Nucleus accumbens (tissue), 56 donors: ENCODE measurements at places on chromosomes 3 and 15.

DNA sequence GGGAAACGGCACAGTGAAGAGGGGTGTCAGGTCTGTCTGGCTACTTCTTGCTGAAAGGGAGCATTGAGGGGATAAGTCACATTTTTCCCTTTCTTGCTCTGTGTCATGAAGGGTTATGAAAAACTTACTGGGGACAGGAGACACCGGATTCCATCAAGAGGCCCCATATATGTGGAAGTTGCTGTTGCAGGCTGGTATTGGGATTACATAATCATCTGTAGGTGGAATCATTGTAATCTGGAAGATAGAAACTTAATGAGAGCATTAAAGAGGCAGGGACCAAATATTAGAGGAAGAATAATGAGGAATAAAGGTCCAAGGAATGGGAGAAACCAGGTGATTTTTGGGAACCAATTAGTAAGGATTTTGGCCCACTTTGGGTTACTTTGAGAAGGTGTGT, 4.2 kb upstream of the TCAIM start:
- no peak for DNase-seq

DNA sequence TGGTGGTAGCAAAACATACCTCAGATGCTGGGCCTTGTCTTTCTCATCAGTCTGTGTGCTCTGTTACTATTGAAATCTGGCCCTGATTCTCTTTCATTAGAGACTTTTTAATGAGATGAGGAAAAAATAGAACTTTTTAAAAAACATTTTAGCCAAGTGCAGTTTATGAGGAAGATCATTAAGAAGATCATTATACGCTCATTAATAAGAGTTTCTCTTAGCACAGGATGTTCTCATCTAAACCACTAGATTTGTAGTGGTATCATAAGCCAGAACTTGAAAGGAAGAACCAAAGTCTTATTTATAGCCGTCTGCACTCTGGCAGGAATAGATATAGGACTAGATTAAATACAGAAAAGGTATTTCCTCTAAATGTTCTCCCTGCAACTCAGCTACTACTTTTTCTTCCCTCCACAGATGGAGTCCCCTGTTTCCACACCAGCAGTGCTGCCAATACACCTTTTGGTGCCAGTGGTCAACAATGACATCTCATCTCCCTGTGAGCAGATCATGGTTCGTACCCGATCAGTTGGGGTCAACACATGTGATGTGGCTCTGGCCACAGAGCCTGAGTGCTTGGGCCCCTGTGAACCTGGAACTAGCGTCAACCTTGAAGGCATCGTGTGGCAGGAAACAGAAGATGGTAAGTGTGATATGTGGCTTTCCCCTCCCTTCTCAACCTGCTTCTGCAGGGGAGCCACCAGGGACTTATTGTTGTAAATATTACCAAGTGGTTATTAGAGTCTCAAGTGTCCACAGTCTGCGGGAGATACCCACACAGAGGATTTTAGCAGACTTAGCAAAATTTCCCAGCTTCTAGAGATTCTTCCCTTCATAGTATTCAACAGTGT, 152.8 kb downstream of the RBPMS2 start:
- DNase-seq: no peak

DNA sequence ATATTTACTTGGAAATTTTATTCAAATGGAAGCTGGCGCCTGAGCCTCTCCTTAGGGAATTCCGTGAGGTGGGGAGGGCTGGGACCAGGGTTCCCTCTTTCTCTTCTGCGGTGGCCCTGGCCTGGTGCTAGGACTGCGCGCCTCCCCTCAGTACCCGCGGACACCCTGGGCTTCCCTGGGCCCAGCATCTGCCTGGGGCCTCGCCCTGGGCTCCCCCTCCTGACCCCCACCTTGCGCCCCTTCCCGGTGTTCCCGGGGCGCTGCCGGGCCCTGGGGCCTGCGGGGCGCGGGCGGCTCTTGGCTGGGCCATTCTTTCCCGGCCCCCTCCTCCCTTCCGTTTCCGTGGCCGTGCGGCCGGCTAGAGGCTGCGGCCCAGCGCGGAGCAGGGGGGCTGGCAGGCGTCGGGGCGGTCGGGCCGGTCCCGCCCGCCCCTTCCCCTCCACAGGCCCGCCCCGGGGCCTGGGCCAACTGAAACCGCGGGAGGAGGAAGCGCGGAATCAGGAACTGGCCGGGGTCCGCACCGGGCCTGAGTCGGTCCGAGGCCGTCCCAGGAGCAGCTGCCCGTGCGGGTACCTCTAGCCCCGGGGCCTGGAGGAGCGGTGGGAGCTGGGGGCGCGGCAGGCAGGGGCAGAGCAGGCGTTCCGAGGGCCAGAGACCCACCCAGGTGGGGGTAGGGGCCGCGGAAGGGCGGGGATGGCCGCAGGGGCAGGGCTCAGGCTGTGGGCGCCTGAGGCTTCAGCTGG, at the start of gene FES:
FES (plus strand) TSS at position 529 of the 743 bp plus-strand sequence. CDS start 542 bp downstream, outside the sequence.
- DNase-seq: no peak

DNA sequence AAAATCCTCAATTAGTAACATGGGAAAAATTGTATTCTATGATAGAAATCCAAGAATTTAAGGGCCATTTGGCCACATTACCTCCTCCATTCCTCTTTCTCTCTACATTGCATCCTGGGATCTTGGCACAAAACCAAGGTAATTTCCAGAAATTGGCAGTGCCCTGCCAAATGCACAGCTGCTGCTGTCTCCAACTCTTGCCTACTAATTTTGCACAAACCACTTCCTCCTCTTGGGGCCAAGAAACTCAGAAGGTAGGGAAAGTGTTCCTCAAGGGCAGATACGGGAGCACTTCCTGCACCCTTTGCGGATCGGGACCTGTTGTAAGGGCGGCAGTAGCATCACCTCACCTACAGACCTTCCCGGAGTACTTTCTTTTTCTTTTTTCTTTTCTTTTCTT, 57.8 kb downstream of the MAP3K13 start:
- no peak for DNase-seq

- no peak for DNase-seq
Observed at GRCh38 chr15:57100136-57100539, 181.7 kb downstream of the TCF12 start.

DNA sequence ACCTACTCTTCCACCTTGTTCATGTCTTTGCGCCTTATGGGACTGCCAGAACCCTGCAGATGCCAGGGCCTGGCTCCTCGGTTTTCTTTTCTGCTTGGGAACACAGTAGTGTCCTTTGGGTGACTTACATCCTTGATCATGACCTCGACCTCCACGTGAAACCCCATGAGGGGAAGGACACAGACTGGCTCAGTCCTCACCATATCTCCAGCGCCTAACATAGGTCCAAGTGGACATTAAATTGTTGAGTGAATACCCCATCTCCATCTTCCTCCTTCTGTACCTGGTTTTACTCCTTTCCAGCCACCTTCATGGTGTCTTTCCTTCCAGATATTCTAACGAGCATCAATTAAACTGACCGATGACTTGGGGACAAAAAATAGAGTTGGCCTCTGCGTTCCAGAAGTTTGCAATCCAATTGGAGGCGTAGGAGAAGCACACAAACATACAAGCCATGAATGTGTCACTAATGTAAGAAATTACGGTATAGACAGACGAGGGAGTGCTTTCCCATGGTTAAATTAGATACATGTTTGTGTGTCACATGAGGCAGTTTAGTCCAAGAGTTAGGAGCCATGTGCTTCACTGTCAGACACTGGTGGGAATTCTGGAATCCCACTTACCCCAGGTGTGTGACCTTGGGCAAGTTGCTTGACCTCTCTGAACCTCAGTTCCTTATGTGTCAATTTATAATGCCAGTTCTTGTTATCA, 907 bp upstream of the HERC1 start:
- no peak for DNase-seq

- DNase-seq: no peak
Observed at GRCh38 chr15:31503758-31504461, 177.3 kb downstream of the KLF13 start.

DNA sequence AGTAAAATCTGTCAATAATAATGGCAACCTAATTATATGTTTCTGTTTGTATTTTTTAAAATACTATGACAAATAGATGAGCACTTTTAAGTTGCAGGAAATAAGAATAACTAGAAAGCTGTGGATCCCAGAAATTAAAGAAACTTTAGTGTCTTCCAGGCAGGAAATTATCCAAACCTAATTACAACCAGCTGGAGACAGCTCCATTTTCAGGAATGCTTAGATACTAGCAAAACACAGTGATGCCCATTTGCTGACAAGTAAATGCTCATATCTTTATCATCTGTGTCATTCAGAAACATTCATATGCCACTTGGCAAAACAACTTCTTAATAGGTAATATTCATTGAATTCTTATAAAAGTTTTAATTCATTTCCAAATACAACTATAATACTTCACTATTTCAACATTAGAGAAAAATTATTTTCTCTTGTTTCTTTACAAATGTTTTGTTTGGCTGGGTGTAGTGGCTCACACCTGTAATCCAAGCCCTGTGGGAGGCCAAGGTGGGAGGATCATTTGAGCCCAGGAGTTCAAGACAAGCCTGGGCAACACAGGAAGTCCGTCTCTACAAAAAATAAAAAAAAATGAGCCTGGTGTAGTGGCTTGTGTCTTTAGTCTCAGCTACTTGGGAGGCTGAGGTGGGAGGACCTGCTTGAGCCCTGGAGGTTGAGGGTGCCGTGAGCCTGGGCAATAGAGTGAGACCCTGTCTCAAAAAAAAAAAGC, 169.1 kb upstream of the TSPAN3 start:
- DNase-seq: no peak

- DNase-seq: no peak
Observed at GRCh38 chr3:72345980-72346379, 502.3 kb downstream of the SHQ1 start.

- no peak for DNase-seq
Observed at GRCh38 chr15:28105224-28105791, 6.2 kb upstream of the OCA2 start.

- DNase-seq: no peak
Observed at GRCh38 chr3:119279584-119280243, 14.5 kb upstream of the ARHGAP31 start.

DNA sequence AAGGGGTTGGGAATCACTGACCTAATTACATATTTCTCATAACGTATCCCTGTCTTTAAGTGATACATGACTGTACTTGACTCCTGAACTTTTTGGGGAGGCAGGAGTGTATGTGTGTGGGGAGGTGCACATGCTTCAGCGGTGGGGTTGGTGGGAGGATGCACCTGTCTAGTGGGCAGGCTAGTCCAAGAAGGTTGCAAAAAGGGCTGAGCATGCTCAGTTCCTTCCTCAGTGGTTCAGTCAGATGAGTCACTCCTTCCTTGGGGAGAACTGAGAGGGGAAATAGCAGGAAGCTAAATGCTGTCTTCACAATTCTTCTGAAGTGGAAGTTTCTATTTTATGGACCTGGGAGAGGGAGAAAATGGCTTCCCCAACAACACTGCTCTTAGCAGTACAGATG, 24.6 kb upstream of the AP4E1 start:
- no peak for DNase-seq

DNA sequence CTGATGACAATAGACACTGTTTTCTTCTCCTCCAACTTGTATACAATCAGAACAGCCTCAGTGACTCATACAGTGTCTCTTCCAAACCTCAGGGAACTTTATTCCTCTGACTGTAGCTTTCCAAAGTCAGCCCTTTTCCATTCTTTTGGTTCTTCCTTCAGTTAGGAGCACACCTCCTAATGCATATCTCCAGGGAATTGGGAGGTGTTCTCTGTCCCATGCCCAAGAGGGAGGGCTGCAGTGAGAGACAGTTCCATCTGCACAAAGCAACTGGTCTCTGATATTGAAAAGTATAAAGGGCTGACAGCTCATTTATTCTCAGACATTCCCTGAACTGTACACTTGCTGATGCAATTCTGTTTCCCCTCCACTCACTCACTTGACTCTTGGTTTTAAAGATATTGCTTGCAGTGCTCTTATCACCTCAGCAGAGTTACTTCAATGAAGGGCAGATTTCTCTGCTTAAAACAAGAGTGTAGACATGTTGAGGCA, 337.8 kb upstream of the TBC1D5 start:
- no peak for DNase-seq

GRCh38 chr3:100548053-100548452, 55.6 kb downstream of the TMEM45A start:
- no peak for DNase-seq

DNA sequence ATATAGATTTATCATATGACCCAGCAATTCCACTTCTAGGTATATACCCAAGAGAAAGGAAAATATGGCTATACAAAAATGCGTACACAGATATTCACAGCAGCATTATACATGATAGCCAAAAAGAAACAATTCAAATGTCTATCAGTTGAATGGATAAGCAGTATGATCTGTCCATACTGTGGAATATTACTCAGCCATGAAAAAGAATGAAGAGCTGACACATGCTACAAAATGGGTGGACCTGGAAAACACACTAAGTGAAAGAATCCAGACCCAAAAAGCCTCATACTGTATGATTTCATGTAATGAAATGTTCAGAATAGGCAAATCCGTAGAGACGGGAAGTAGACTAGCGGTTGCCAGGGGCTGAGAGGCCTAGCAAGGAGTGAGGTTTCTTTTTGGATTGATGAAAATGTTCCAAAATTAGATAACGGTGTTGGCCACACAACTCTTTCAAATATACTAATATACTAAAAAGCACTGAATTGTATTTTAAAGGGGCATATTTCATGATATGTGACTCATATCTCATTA, 33.4 kb downstream of the FGD5 start:
- DNase-seq: no peak

DNA sequence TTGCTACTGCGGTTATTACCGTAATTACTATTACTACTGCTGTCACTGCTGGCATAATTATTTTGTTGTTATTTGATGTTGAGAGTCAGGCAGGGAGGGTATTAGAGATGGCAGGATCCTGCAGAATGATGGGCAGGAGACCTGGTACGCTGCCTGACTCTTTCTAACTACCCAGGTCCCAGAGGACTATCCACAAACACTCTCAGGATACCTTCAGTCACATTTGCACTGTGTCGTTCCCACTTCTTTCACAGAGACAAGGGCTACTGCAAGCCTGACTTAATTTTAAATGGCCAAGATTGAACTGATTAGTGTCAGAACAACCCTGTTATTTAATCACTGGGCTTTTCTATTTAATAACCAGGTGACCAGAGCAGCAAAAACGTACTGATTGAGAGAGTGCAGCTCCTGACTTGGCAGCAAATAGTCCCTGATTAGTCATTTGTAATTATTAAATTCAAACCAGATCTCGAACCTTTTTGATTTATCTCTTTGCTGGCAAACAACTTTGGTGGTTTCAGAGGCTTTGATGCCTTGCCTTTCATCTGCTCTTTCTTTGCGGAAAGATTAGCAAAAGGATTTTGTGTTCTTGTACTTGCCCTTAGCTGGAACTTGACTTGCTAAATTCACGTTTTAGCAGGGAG, 88.8 kb upstream of the ARHGEF3 start:
- DNase-seq: no peak

- no peak for DNase-seq
Observed at GRCh38 chr15:93270937-93271467, 182.0 kb upstream of the RGMA start.

GRCh38 chr15:64634027-64634426, 141.4 kb downstream of the RBPMS2 start:
- no peak for DNase-seq

DNA sequence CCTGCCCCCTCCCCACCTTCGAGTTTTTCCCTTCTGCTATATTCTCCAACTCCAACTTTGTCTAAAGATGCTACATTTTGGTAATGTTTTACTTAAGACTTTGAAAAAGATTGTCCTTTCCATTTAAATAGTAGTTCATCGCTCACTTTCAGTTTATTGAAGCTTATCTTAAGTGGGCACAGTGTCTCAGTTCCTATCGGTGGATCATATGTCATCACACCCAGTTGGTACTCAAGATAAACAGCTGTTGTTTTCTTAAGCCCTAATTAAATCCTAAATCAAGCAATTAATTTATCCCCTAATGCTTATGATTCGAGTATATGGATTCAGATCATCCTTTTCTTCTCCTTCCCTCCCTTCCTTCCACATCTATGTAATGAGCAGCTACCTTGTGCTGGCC, 210.7 kb downstream of the TLE3 start:
- no peak for DNase-seq
